Natural killer cell (primary cell): ENCODE measurements at places on chromosomes 11 and 22. TPM values are rescaled to one million over a fixed set of nuclear protein-coding genes. Genes with fewer than 3 reads are reported as not detected.

DNA sequence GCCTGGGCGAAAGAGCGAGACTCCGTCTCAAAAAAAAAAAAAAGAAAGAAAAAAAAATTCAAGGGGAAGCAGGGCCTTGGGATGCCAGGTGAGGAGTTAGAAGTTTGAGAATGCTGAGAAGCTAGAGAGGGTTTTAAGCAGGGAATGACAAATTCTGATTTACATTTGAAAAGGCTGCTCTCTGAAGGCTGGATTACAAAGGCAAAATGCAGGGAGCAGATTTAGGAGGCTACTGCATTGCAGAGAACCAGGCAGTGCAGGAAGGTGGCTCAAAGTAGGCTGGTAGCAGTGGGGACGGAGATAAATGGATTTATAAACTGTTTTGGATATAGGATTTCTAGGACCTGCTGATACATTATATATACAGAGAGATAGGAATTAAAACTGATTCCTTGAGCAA, 66.6 kb downstream of the KCNC1 start:
- DNase-seq, result no peak

GRCh38 chr11:126507646-126508045, 152.2 kb downstream of the ST3GAL4 start:
- no peak for DNase-seq

GRCh38 chr11:111367411-111368284, 11.4 kb downstream of the POU2AF1 start:
- no peak for DNase-seq

DNA sequence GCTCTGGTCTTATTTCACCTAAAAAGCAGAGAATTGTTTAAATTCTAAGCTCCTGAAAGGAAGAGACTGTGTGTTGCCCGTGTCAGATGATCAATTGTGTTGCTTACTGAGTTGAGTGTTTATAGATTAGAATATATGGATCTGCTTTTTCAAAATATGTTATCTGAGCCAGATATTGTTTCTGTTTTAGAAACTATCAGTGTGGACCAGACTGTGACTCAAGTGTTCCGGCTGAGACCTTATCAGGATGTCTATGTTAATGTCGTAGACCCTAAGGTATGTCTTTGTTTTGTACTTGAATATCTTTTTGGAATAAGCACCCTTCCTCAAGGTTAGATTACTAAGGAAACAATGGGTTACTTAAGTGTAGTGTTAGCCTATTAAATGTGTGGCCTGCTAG, 11.0 kb downstream of the DEPDC5 start:
- DNase-seq, result no peak

GNG3 gene
- not detected for total RNA-seq

PPP2R5B gene
- total RNA-seq, result 31.5 TPM

CEND1 gene
- not detected for total RNA-seq

SYT8 gene
- not detected for total RNA-seq
